ENCODE measurements at places on chromosomes 4 and X.

DNA sequence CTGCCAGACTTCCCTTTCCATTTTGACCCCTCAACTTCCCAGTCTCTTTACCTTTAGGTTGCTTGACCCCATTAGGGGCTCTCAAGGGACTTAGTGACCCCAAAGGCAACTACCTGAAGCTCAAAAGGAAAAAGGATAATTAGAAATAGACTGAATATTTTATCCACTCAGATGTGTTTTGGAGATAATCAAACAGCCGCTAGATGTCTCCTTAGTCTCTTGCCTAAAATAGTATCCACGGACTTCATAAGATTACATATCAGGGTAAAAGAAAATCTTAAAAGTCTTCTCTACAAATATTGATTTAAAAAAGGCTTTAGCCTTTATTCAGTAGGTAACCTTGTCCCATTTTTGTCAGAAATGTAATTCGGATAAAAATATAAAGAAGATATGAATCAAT lies 21.0 kb upstream of the RHOXF2 start:
- DNase-seq, result no peak

- DNase-seq, result no peak
Measured at GRCh38 chrX:153925739-153926551, at the start of gene ARHGAP4. Gene ARHGAP4 (minus strand): TSS chrX:153926264. CDS start chrX:153926202, 62 bp downstream.

GRCh38 chrX:13126775-13127174 lies 82.4 kb upstream of the FAM9C start:
- no peak for DNase-seq

- no peak for DNase-seq
Measured at GRCh38 chr4:76601791-76602190, 166.8 kb downstream of the SHROOM3 start.

DNA sequence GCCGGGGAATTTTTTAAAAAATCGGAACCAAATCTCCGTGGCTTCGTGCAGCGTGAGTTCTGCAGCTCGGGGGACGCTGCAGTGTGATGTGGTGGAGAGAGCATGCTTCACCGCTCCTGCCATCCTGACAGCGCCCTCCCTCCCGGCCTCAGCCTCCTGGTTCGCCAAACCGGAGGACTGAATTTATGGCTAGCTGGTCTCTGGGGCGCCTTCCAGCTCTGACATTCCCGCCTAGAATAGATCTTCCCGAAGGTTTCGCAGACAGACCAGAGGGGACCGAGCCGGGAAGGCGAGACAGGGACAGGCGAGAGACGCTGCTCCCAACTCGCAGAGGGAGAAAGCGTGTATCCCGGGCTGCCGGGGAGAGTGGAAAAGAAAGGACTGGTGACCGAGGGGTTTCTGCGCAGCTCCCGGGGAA lies 25.9 kb downstream of the HOPX start:
- DNase-seq, result no peak

DNA sequence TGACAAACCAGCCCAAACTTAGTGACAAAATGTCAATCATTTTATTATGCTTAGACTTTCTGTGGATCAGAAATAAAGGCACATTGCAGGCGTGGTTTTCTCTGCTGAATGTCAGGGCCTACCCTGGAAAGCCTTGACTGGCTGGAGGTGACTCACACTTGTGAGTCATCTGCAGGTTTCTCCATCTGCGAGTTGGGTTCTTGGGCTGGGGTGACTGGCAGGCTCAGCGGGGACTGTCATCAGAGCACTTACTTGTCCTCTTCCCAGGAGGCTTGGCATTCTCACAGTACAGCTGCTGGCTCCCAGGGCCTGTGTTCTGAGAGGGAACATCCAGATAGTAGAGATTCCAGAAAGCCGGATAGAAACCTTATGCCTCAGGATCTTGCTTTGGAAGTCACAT lies 153.8 kb upstream of the AGA start:
- DNase-seq, result no peak

- peak; percentile 8 for DNase-seq
Measured at GRCh38 chr4:57303012-57303751, 193.0 kb upstream of the IGFBP7 start.

All from hippocampal formation (tissue), 2 donors.